MCF 10A (cell line): ENCODE measurements at places on chromosomes 4 and X. TPM values are rescaled to one million over a fixed set of nuclear protein-coding genes. Genes with fewer than 3 reads are reported as not detected.

DNA sequence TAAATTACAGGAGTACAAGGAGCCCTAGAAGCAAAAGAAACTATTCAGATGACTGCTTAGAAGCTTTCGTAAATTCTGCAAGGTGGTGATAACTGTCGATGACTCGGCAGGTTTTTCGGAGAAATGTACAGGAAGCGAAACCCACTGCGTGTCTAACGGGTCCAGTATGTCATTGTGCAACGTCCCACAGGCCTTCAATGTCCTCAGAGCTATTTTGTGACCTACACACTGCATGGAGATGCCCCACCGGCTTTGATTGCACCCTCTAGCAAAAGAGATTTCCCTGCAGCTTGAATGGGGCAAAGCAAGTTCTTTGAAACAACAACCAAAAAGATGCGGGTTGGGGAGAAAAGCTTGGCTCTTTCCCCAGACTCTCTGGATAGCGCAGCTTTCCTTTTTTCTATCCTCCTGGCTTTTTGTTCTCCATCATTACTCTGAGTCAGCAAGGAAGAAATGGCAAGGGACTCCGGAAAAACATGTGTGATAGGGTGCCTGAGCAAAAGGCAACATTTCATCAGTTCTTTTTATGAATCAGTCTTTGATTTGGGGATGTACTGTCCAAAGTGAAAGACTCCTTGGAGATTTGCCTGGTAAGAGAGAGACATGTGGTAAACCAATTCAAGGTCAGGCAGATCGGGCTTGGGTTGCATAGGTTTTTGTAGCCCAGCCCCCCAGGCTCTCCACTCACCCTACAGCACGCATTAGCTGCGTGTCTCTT is 112.0 kb upstream of the TBL1X start:
- H3K4me3 ChIP-seq: peak overlapping the region; percentile 29
- H3K36me3 ChIP-seq: no peaks in the 10 kb centered on the region
- peak; percentile 78 for DNase-seq
- peaks cover 6% of the 10 kb centered on the region for H3K4me1 ChIP-seq
- H3K27me3 ChIP-seq: peaks cover 32% of the 10 kb centered on the region
- peak overlapping the region; percentile 73 for H3K27ac ChIP-seq

Gene FGFRL1
- 33.5 and 33.6 TPM in 2 replicates for total RNA-seq

DNA sequence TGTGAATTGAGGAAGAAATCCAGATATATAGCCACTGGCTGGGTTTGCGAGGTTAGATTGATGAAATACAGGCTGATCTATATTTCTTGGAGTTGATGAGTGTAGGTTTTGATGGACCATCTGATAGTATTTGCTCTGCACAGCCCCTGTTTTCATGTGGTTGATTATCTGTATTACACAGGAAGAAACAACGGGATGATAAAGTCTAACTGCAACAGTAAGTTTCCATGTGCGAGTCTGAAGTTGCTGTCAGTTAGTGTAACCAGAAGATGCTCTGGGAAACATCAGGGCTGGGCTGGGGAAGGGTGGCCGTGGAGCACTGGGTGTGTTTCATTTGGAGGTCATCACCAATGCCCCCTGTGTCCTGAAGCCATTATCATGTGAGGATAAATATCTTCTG is 148.4 kb upstream of the SFRP2 start:
- H3K4me3 ChIP-seq: no peak overlapping the region
- no peak overlapping the region for H3K27ac ChIP-seq
- H3K36me3 ChIP-seq: no peaks in the 10 kb centered on the region
- peaks cover 11% of the 10 kb centered on the region for H3K4me1 ChIP-seq
- DNase-seq: no peak

DNA sequence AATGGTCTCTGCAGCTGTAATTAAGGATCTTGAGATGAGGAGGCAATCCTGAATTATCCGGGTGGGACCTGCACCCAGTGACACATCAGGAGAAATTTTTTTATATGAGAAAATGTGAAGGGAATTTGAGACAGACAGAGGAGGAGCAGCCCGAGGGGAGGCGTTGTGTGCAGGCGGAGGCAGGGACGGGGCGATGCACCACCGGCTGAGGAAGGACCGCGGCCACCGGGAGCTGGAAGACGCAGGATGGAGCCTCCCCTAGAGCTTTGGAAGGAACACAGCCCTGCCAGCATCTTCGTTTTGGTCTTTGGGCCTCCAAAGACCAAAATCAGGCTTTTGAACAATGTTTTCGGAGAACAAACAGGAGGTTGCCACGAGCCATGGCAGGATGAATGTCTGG is 85.0 kb upstream of the ADRA2C start:
- no peaks in the 10 kb centered on the region for H3K4me1 ChIP-seq
- H3K27me3 ChIP-seq: peaks cover 93% of the 10 kb centered on the region
- H3K36me3 ChIP-seq: no peaks in the 10 kb centered on the region
- no peak for DNase-seq
- no peak overlapping the region for H3K4me3 ChIP-seq

DNA sequence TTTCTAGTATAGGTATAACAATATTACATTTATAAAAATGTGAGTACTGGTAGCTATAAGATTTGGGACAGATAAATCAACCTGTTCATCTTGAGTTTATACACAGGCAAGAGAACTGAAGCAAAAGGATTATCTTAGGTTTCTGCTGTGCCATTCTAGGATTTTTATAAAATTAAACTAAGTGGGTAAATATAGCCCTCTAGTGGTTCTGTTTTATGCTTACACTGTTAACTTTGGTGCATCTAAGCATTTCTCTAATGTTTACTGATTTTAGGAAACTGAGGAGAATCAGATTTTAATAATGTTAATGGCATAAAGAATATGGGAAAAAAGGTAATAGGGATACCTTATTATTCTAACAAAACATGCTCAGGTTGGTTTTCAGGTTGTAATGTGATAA is 1.1 kb upstream of the RRH start:
- H3K36me3 ChIP-seq: peaks cover 57% of the 10 kb centered on the region
- DNase-seq: peak; percentile 20

GRCh38 chr4:138327338-138327737 is 85.2 kb upstream of the SLC7A11 start:
- no peak overlapping the region for H3K27ac ChIP-seq
- H3K36me3 ChIP-seq: no peaks in the 10 kb centered on the region

- no peak for DNase-seq
- H3K27me3 ChIP-seq: no peaks in the 10 kb centered on the region
- H3K4me3 ChIP-seq: no peak overlapping the region
Measured at GRCh38 chr4:88730811-88731210, 33.2 kb upstream of the NAP1L5 start.

DNA sequence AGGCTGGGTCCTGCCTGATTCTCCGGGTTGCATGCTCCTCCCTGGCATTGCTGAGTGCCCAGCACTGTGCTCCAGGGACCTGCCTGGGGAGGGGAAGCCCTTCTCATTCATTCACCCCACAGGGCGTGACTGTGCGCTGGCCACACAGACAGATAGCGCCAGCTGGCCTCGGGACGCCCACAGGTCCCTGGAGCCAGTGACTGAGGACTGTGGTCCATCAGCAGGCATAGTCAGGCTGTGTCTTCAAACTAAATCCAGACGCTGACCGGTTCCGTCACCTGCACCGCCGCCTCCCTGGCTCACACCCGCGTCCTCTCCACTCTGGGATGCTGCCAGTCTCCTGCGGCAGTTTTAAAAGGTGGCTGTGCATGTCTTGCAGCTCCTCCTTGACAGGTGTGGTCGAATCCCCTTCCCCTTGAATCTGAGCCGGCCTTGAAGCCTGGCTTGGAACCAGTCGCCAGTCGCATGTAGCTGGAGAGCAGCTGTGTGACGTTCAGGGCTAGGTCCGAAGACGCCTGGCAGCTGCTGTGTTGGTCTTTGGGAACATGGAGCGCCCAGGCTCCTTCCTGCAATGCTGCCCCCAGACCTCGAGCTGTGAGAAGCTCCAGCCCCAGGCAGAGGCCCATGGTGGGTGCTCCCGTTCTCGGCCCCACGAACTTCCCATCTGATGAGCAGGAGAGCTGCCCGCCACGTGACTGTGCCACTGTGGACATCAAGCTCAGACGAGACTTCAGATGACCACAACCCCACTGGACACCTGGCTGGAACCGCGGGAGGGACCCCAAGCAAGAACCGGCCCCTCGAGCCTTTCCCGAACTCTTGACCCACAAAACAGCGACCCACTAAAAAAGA is 94.1 kb downstream of the ADRA2C start:
- DNase-seq: no peak
- no peak overlapping the region for H3K27ac ChIP-seq
- H3K4me3 ChIP-seq: no peak overlapping the region
- no peaks in the 10 kb centered on the region for H3K4me1 ChIP-seq
- H3K36me3 ChIP-seq: no peaks in the 10 kb centered on the region

Gene NPY2R
- total RNA-seq: not detected in 2 replicates
